ENCODE measurements at places on chromosomes 6 and 20.

DNA sequence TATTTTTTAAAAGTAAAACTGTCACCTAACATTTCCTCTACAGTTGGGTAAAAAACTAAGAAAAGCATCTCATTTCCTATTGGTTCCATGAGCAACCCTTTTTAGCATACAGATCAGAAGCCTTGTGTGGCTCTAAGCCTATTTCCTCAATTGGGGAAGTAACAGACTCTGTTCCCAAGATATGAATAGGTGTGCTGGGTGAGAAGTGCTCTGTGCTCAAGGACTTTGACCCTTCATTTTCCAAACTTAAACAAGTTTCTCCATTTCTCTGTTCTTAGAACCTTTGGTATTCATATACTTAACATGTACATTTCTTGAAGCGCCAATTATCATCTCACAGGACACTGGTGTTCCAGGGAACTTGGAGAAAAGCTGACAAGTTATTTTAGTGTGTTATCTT is 24.1 kb downstream of the CARMIL1 start:
- DNase-seq = no peak

DNA sequence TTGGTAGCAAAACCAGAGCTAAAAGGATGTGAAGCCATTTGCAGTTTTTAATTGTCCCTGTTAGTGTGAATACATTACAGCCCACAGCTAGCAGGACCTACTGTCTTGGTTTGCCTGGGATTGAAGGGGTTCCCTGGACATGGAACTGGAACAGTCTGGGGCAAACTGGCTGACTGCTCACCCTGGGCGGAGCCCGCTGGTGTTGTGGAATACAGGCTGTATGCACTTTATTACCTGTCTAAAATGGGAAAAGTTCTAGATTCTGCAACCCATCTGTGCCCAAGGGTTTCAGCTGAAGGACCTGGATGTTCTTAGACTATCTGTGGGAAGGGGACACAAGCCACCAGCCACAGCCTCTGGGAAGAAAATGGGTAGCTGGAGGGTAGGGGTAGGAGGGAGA is 12.2 kb upstream of the CDKN1A start:
- no peak for DNase-seq

DNA sequence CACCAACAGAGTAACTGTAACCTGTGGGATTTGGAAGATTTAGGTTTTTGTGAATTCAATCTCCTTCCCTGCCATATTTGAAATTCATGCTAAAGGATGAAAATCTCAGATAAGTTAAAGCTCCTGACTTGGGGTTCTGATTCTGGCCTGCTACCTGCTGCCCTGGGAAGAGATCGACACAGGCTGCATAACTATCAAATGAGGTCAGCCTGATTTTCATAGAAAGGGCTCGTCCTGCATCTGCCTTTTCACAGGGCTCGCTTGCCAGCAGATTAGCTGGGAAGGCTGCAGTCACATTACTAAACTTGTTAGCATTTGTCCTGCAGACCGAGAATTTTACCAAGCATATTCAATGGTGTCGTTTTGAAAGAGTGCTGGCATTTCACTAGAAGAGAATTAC is 14.6 kb downstream of the GCLC start:
- no peak for DNase-seq

DNA sequence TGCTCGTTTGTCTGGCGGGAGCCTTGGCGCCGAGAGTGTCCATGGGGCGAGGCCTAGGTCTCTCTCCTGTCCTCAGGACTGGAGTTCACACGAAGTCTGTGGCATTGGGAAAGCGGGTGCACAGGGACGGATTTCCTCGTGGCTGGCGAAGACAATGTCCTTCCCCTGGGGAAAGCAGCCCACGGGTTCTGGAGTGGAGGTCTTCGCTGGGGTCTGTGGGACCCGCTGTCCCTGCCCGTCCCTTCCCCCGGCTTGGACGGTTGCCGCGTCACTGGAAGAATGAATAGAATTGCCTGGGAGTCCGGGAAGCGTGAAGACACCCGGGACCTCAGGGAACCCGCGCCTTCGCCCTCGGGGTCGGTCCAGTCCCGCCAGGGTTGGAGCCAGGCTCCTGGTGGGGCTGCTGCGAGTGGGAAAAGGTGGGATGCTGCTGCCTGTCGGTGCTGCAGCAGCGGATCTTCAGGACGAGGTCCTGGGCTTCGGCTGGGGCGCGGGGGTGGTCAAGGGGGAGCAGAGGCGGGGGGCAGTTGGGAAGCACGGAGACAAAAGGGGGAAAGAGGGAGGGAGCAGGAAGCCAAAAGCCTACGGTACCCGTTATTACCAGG is 441.8 kb upstream of the DEFB115 start:
- DNase-seq = no peak

DNA sequence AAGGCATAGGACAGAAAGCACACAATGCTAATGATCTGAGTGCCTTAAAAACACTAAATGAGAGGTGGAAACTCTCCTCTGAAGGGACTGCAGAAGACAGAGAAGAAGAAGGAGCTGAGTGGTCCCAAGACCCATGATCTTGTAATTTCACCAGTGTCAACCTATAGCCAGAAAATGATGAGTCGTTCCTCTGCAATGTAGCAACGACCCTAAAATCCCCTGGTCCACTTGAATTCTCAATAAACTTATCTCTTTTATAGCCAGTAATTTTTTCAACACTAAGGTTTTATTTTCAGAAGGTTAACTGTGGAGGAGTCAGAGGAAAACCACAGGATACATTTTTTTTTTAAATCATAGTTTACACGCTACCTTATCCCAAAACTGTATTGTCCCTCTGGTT is 490.6 kb upstream of the MARCKS start:
- no peak for DNase-seq

DNA sequence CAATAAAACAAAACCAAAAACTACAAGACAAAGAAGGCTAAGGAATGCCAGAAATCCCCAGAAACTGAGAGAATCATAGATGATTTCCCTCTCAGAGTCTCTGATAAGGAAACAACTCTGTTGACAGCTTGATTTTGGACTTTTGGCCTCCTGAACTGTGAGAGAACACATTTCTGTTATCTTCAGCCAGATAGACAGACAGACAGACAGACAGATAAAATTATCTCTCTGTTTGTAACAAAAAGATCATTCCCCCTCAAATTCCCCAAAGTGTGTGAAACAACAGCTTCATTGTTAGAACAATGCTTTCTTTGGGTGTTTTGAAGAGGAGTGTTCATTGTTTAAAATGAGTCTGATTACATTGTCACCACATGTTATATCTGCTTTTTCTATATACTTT is 148.2 kb downstream of the BCKDHB start:
- peak; percentile 25 for DNase-seq

- no peak for DNase-seq
Observed at GRCh38 chr6:73050706-73051105, 174.6 kb downstream of the KHDC1L start.

GRCh38 chr6:127345521-127345920 is 2.1 kb upstream of the ECHDC1 start:
- no peak for DNase-seq

DNA sequence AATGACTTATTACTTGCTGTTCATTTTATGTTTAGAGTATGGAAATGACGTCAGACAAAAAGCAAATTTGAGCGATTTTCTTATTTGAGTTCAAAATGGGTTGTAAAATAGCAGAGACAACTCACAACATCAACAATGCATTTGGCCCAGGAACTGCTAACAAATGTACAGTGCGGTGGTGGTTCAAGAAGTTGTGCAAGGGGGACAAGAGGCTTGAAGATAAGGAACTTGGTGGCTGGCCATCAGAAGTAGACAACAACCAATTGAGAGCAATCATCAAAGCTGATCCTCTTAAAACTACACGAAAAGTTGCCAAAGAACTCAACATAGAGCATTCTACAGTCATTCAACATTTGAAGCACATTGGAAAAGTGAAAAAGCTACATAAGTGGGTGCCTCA is 43.8 kb downstream of the REV3L start:
- DNase-seq = peak; percentile 67

- no peak for DNase-seq
Observed at GRCh38 chr20:1632178-1632577, 12.4 kb upstream of the SIRPB1 start.

- no peak for DNase-seq
Observed at GRCh38 chr20:49579874-49580812, 12.2 kb upstream of the PTGIS start.

GRCh38 chr6:10721850-10722569 is 860 bp upstream of the TMEM14C start:
- DNase-seq = no peak

DNA sequence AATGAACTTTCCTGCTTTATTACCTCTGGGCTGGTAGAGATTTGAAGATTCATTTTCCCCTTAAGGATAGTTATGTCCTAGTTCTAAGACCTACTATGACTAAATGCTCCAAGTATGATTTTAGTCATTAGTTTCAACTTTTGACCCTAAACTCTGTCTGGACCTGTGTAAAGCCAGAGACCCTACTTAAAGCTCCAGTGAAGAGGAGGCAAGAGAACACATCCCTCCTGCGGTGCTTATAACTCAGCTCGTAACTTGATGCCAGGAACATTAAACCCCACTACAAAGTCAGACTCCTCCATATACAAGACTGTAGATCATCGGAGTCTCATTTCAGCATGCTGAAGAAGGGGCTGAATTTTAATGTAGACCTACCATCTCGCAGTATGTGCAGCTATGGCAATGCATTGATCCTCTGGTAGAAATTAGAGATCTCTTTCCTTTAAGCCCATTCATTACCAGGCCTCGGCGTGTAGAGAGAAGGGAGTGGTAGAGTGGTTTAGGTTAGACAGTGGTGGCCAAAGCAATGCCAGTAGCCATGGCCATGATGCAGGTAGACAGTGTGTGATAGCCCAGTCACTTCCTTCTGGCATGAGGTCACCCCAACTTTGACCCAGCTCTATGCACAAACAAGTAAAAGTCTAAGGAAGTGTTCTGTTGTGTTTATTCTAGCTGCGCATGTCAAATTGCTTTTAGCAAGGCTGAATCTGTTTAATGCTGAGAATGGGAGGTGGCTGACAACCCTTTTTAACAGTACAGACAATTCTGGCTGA is 34.8 kb upstream of the MYB start:
- no peak for DNase-seq

GRCh38 chr20:1887321-1887720 is 7.9 kb upstream of the SIRPA start:
- no peak for DNase-seq

GRCh38 chr6:52189974-52190373 is 3.8 kb downstream of the IL17A start:
- DNase-seq = no peak

- DNase-seq = peak; percentile 7
Observed at GRCh38 chr20:33192912-33193501, 24.1 kb upstream of the BPIFA3 start.
